Renal pelvis (tissue), 12 donors: ENCODE measurements at places on chromosomes 3 and 15. TPM values are rescaled to one million over a fixed set of nuclear protein-coding genes. Genes with fewer than 3 reads are reported as not detected.
A peak's percentile ranks its signal among the peaks of the same experiment; 100 is the strongest.

Gene CD276
- polyA plus RNA-seq: 198 TPM

Gene NANOGP8
- not detected for polyA plus RNA-seq

DNA sequence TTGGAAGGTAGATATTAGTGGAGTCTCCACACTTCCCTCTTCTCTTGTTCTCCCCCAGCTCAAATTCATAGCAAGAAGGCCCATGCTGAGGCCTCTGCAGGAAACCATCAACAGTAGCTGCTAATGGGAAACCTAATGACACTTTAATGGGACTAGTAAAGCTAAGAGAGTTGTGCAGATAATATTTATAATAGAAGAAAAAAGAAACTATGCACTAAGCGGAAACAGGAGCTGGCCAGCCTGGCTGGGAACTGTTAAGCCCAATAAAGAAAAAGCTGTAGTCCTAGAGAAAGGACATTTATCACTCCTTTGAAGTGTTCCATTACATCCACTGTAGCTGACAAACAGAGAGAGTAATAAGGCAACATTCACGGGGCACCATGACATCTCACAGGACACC is 229.6 kb downstream of the IGSF11 start:
- peak; percentile 33 for DNase-seq

DNA sequence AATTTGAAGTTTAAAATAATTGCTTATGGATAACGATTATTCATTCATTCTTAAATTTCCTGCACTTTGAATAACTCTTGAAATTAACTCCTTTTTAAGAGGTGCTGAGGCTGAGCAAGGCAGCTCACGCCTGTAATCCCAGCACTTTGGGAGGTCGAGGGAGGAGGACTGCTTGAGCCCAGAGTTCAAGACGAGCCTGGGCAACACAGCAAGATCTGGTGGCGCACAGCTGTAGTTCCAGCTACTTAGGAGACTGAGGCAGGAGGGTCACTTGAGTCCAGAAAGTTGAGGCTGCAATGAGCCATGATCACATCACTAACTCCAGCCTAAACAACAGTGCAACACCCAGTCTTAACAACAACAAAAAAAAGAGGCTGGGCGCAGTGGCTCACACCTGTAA is 8.0 kb downstream of the DCUN1D1 start:
- DNase-seq: no peak

DNA sequence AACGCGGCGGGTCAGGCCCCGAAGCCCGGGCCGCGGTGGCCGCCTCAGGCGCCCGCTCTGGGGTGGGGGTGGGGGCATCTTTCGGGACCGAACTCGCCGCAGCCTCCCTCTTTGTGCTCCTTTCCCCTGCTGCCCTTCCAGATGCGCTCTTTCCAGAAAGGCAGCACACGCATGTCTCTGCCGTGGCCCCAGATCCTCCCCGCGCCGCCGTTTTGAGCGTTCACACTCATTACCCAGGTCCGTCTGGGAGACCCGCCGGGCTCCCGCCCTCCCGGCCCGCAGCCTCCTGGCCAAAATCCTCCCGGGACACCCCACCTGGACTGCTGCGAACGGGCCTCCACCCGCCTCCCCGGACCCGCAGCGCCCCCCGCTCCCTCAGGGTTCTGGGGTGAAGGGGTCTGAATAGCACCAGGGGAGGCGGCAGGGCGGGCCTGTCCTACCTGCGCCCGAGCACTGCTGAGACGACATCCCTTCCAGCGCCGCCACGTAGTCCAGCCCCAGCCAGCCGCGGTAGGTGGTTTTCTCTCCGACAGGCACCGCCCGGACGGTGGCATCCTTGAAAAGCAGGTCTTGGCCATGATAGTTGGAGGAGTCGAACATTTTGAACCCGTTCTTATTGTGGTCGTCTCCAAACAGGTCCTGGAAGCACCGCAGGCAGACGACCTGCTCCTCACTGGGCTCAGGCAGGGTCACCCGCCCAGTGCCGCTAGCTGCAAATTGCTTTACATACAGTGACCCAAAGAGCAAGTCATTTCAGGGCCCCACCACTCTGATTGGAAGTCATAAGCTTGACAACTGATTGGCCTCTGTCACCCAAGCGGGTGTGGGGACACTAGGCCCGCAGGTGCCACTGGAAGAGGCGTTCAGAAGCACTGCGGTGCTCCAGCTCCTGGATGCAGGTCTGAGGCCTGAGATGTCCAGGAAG is 25.9 kb downstream of the MELTF start:
- no peak for DNase-seq

Gene NAA50
- polyA plus RNA-seq: 132 TPM

GRCh38 chr3:12230406-12230805 is 58.5 kb upstream of the PPARG start:
- DNase-seq: no peak

Gene GRM7
- polyA plus RNA-seq: 1.8 TPM

- no peak for DNase-seq
Observed at GRCh38 chr3:64673159-64673715, 14.6 kb downstream of the ADAMTS9 start.

- DNase-seq: peak; percentile 7
Observed at GRCh38 chr3:27423463-27423862, 54.3 kb upstream of the NEK10 start.

Gene ALPK3
- 27.2 TPM for polyA plus RNA-seq

Gene CPNE9
- polyA plus RNA-seq: 0.10 TPM

- DNase-seq: no peak
Observed at GRCh38 chr15:38768970-38769369, 204.4 kb upstream of the RASGRP1 start.

- peak; percentile 16 for DNase-seq
Observed at GRCh38 chr15:52527911-52528563, 643 bp downstream of the MYO5A start.

DNA sequence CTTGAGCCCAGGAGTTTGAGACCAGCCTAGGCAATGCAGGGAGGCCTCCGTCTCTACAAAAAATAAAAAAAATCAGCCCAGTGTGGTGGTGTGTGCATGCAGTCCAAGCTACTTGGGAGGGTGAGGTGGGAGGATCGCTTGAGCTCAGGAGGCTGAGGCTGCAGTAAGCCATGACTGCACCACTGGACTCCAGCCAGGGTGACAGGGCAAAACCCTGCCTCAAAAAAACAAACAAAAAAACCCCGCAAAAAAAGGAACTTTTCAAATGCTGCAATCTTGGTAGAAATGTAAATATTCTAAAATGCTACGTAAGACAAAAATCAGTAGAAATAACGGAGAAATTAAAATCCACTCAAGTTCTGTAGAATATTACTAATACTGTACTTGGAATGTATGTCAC is 108.1 kb upstream of the MELTF start:
- no peak for DNase-seq

Gene AMT
- 40.0 TPM for polyA plus RNA-seq

Gene ECE2
- 0.10 TPM for polyA plus RNA-seq

- peak; percentile 78 for DNase-seq
Observed at GRCh38 chr3:194137008-194137505, 1.1 kb downstream of the HES1 start.
